ENCODE measurements at places on chromosomes 4 and X. TPM values are rescaled to one million over a fixed set of nuclear protein-coding genes. Genes with fewer than 3 reads are reported as not detected.

TLR10 gene
- total RNA-seq: 51.5 TPM

- H3K27me3 ChIP-seq: no peaks in the 10 kb centered on the region
- no peak for DNase-seq
- no peaks in the 10 kb centered on the region for H3K36me3 ChIP-seq
- H3K4me1 ChIP-seq: no peaks in the 10 kb centered on the region
- H3K4me3 ChIP-seq: no peak overlapping the region
Measured at GRCh38 chr4:55177461-55177860, 52.1 kb upstream of the KDR start.

DNA sequence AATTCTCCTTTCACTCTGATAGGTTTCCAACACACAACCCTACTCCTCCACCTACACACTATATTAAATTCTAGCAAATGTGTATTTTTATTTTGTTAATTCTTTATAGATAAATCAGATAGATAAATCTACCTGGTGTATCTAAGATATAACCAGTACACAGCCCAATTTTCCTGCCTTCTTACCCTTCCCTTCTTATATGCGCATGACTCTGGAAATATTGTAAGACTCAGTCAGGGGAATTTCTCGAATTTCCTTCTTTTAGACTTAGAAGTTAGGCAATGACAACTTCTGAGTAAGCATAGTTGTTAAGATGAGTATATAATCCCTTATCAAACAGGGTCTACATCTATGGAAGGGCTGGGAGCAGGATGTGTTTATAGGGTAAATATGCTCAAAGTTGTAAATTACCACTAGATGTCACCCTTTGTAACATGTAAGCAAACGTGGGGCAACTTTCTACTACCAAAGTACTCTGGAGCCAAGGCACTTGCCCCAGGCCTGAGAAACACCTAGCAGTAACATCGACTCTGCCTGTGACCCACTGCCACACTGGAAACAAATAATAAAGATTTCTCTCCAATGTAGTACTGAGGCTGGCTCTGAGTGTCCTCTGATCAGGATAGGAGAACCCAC, 444.7 kb downstream of the IQCM start:
- H3K27me3 ChIP-seq: no peaks in the 10 kb centered on the region
- no peak overlapping the region for H3K27ac ChIP-seq
- no peaks in the 10 kb centered on the region for H3K36me3 ChIP-seq
- no peak overlapping the region for H3K4me3 ChIP-seq
- no peaks in the 10 kb centered on the region for H3K4me1 ChIP-seq
- DNase-seq: no peak

NUP62CL gene
- 3.2 TPM for total RNA-seq

CDKL5 gene
- total RNA-seq: 4.7 TPM

DNA sequence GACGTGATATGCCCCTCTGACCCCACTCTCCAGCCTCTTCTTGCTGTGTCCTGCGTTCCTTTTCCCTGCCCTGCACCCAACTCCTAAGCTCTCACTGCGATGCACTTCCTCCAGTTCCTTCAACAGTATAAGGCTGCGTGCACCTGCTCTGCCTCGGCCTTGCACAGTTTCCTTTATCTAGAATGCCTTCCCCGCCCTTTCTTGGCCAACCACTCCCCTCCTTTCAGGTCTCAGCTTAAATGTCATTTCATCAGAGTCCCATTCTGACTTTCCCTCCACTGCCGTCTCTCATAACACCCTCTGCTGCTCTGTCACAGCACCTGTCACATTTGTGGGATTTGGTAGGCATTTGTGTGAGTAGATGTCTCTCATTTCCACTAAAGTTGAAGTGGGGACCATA, 58.4 kb upstream of the NEIL3 start:
- no peak overlapping the region for H3K27ac ChIP-seq
- no peaks in the 10 kb centered on the region for H3K36me3 ChIP-seq
- no peak overlapping the region for H3K4me3 ChIP-seq

DNA sequence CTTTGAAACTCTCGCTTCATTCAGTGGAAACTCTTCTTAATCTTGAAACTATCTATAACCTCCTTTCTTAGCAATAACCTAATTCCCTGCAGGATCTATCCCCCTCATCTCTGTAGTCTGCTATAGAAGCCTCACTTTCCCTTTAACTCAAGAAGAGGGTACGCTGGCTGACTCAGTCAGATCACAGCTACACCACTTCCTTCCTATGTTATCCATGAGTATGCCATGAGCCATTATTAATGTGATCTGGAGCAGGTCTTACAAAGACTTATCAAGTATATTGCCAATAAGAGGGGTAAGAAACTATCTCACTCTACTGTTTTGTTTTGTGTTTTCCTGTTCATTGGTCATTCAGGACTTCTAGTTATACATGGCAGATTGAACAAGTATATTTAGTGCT, 165.3 kb downstream of the PJA1 start:
- no peak for DNase-seq
- H3K27me3 ChIP-seq: no peaks in the 10 kb centered on the region
- no peaks in the 10 kb centered on the region for H3K36me3 ChIP-seq
- H3K27ac ChIP-seq: no peak overlapping the region
- no peak overlapping the region for H3K4me3 ChIP-seq

RPS6KA6 gene
- total RNA-seq: 0.61 TPM

- no peak overlapping the region for H3K27ac ChIP-seq
- DNase-seq: no peak
- H3K36me3 ChIP-seq: no peaks in the 10 kb centered on the region
- no peak overlapping the region for H3K4me3 ChIP-seq
Measured at GRCh38 chrX:3485727-3486126, 139.3 kb upstream of the MXRA5 start.

DNA sequence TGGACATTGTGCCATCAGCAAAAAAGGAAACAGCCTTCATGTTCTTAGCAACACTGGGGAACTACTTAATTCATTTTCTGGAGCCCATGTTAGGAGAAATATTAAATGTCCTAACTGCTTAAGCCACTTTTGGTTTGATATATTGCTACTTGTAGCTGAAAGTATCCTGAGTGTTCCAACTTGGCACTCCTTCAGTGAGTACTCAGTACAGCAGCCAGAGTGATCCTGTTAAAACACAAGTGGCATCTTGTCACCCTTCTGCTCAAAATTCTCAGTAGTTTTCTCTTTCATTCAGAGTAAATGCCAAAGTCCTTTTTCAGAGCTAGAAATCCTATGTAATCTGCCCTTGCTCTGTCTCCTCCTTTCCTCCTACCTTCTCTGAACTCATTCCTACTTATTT, 522.0 kb downstream of the GRID2 start:
- H3K27ac ChIP-seq: no peak overlapping the region
- no peaks in the 10 kb centered on the region for H3K36me3 ChIP-seq
- DNase-seq: no peak
- no peaks in the 10 kb centered on the region for H3K27me3 ChIP-seq
- no peak overlapping the region for H3K4me3 ChIP-seq

XIAP gene
- total RNA-seq: 48.1 TPM

PI4K2B gene
- total RNA-seq: 13.7 TPM

HELQ gene
- total RNA-seq: 42.4 TPM

DNA sequence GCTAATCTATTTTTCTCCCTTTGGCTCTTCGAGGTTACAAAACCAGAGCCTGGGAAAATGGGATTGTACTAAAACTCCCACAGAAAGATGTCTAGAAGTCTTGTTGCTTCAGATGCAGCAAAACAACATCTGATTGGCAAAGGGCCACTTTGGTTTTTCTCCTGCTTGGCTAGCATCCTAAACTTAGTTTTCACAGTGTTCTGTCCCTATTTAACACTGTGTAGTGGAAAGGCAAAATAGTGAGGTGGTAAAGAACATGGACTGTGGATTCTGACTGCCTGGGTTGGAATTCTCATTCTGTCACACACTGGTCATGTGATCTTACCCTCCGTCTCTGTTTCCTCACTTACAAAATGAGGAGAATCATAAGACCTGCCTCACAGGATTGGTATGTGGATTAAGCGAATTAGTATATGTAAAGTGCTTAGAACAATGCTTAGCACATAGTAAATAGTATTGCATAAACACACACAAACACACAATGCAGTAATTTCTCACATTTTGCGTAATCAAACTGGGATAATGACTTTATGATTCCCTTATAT, 23.5 kb downstream of the TIGD2 start:
- no peak overlapping the region for H3K27ac ChIP-seq
- no peaks in the 10 kb centered on the region for H3K36me3 ChIP-seq
- no peak overlapping the region for H3K4me3 ChIP-seq
- no peaks in the 10 kb centered on the region for H3K27me3 ChIP-seq
- no peak for DNase-seq

GRCh38 chrX:69614886-69615285, 1.0 kb upstream of the EDA start:
- no peak for DNase-seq
- H3K27me3 ChIP-seq: peaks cover 7% of the 10 kb centered on the region
- no peaks in the 10 kb centered on the region for H3K36me3 ChIP-seq
- no peak overlapping the region for H3K4me3 ChIP-seq
- no peak overlapping the region for H3K27ac ChIP-seq

CTAG1A gene
- not detected for total RNA-seq
